ENCODE measurements at places on chromosomes 12 and 14.
A peak's percentile ranks its signal among the peaks of the same experiment; 100 is the strongest.

DNA sequence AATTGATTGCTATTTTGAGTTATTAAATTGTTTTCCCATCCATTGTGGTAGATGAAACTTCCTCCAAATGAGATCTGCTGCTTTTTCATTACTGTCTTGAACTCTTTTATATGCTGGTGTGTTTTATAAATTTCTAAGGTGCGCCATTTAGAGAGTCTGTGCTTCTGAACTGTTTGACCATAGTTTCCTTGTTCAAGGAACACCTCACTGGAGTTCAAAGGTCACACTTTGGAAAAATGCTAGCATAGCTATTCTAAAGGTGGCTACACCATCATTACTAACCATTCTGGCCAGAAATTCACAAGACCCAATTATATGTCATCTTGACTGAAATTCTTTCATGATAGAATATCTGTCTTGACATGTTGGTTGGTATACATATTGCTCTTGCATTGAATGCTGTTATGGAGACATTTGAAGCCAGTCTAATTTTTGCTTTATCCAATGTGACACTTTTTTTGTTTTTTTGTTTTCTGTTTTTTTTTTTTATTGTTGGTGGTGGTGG lies 269.5 kb downstream of the PAWR start:
- DNase-seq: no peak

DNA sequence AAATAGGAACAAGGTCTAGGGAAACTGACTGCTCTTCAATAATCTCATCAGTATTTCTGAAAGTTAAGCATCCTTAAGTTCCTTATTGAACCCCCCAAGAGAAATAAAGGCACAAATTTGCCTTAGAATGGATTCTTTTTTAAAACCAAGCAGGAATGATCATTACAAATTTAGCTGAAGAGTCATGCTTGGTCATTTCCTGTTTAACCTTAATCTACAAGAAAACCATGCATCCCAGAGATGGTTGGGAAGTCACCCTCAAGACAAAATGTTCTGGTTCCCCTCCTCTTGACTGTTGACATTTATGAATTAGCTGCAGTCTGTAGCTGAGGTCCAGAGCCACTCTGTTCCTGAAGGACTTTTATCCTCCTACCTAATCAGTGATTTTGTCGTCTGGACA lies 291.8 kb upstream of the G2E3 start:
- DNase-seq: peak; percentile 61

DNA sequence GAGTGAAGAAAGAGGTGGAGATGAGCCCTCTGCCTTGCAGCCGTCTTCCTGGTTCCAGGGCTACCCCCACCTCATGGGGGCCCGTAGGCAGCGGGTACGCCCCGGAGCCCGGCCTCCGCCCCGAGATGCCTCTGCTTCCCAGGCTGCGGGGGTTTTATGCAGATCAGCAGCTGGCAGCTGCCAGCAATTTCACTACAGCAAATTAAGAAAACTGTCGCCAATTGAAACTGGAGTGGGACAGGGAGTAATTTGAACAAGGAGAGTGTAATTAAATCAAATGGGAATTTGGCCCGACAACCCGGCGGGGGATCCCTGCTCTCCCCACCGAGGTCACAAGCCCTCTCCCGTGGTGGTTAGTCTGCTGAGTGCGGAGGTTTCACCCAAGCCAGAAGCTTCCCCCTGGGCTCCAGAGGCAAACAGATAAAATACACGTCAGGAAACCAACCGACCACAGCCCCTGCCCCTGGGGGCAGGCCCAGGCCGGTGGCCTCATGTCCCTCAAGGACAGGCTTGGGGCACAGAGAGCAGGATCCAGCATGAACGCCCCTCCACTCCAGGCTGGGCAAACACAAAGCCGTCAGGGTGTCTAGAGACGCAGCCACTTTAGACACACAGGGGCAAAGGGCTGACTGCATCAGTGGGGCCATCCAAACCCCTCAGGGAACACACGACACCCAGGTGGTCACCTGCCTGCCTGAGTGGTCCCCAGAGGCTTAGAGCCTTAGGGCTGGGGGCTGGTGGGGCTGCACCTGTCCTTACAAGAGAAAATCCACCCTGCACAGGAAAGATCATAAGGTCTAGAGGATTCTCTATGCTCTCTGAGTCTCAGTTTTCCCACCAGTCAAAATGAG lies 53.8 kb downstream of the TESC start:
- no peak for DNase-seq

DNA sequence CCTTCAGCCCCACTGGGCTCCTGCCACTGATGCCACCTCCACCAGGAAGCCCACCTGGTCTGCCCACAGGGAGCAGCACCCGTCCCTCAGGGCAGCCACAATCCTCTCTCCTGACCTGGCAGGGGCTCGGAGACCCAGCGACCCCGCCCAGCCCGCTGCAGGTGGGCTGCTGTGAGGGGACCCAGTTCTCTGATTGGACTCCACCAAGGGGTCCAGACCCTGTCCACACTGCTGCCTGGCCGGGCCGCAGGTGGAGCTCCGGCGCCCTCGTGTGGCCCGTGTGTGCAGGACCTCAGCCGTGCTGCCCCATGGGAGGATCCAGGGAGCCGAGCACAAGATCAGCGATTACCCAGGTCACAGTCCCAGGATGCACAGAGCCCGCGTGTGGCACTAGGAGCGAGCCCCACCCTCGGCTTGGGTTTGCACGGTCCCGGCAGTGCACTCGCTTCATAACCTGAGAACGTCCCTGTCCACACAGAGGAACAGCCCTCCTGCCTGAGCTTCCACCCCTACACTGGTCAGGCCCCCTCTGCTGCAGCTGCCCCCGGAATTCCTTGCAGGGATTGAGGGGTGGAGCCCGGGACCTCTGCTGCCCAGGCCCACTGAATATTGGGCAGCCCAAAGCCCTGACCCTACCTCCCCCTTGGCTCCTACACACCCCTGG lies 35.4 kb upstream of the TMEM179 start:
- peak; percentile 58 for DNase-seq

- DNase-seq: no peak
Observed at GRCh38 chr12:56230432-56231183, 757 bp downstream of the SLC39A5 start.

GRCh38 chr14:54481695-54482094 lies 7.1 kb downstream of the GMFB start:
- no peak for DNase-seq

DNA sequence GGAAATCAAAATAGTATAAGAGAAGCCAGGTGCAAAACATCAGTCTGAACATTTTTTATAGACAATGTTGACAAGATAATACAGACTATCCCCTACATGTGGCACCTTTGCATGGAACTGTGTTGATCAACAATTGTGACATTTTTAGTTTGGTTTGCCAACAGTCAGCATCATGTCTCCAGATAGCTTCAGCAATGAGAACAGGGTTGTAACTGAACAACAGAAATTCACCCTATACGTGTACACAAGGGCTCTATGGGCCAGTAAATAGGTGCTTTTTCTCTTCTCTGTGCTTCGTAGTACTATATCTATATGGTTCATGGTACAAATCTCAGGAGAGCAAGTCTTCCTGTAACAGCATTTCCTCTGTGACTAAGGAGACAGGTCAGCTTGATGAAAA lies 310.4 kb downstream of the ATXN7L3B start:
- DNase-seq: no peak

GRCh38 chr14:96084796-96085195 lies 45.6 kb downstream of the C14orf132 start:
- DNase-seq: no peak

- DNase-seq: peak; percentile 8
Observed at GRCh38 chr12:89117448-89118034, 234.8 kb downstream of the DUSP6 start.

GRCh38 chr12:82659343-82660207 lies 27.1 kb upstream of the TMTC2 start:
- DNase-seq: no peak

DNA sequence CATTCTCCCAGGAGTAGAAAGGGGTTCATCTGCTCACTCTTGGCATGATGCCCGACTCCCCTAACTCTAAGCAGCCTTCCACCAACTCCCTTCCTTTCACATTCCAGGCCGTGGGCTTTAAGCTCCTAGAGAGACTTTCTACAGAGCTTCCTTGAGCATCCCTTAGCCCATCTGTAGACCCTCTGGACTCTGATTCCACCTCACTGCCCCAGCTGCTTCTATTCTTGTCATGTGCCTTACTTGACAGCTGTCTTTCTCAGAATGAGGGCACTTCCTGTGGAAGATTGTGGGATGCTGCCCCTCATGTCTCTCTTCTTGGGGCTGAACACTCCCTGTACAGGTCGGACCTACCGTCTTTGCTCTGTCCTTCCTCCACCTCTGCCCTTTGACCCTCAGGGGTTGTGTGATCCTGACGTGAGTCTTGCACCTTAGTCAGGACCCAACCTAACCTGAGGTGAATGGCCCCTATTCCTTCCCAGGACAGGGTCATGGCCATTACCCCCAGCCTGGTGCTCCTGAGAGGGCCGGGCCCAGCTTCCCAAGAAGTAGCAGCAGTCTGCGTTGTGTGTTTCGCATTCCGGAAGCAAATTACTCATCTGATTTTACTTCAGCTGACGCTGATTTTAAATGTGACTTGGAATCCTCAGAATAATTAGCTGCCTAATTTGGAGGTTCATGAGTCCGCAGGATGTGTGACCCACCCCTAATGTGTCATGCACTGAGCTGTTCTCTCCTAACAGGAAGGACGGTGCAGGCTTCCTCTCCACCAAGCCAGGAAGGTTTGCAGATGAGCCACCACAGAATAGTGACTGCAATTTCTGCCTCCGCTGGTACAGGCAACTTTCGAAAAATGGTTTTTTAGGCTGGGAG lies 2.7 kb upstream of the GALNT6 start:
- peak; percentile 86 for DNase-seq

DNA sequence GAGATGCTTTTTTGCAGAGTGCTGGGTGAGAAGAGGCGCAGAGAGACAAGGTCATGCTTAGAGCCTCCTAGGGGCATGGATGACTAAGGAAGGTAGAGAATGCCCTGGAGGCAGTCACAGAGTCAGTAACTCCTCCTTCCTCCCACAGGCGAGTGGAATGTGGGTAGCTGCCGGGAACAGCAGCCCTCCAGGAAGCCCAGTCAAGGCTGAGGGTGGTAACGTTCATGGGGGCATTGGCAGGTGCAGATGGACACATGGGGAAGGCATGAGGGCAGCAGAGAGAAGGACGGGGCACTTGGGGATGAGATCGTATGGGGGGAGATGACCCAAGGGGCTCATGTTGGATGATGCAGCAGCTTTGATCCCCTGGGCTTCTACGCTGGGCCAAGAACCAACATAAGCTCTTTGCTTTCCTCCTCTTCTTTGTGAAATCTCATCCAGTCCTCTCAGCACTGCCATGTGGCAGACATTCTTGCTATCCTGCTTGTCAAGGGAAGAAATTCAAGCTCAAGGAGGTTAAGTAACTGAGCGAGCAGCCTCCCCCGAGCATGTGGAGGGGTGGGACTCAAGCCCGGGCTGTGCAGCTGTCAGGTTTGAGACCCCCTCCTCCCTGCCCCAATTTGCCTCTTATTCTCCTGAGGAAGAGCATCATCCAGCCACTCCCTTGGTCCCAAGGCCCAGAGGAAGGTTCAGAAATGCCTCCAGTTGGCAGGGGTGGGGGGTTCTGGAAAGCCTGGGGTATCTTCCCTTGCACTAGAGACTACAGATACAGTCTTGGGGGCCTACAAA lies 187.9 kb downstream of the PIWIL1 start:
- no peak for DNase-seq

DNA sequence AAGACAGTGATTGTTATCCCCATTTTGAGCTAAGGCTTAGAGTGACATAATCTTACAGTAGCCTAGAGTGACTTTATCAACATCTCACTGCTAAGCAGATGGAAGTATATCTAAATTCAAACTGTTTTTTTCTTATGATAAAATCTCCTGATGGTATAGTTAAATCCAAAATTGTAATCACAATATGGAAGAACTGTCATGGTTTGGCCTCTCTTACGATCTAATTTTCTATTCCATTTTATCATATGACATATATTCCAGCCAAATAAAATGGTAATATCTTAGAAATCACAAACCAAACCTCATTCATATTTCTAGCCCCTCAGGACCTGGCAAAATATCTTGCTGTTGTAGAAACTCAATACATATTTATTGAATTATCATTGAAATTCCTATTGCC lies 864.7 kb downstream of the SLC6A15 start:
- DNase-seq: no peak

DNA sequence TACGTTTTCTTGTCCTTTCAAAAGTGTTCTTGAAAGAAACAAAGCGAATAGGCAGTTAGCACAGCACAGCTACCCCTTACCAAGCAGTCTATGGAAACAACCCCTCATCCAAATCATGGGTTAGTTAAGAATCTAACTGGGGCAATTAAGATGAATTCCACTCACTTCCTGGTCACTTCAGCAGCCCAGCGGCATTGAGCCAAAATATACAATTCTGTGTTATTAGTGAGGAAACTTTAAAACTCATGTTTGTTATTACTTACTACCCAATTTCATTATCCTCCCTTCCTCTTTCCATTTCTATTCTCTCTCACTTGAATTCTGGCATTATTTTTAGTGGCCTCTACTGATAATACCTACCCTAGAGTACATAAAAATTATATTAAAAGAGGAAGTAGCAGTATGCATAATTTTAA lies 121.4 kb downstream of the PPHLN1 start:
- peak; percentile 31 for DNase-seq

Data from fibroblast of pulmonary artery (primary cell).